ENCODE measurements at places on chromosomes 2 and 18.

- peak; percentile 24 for DNase-seq
These were observed 159.0 kb downstream of the TMX3 start for GRCh38 chr18:68555879-68556301.

DNA sequence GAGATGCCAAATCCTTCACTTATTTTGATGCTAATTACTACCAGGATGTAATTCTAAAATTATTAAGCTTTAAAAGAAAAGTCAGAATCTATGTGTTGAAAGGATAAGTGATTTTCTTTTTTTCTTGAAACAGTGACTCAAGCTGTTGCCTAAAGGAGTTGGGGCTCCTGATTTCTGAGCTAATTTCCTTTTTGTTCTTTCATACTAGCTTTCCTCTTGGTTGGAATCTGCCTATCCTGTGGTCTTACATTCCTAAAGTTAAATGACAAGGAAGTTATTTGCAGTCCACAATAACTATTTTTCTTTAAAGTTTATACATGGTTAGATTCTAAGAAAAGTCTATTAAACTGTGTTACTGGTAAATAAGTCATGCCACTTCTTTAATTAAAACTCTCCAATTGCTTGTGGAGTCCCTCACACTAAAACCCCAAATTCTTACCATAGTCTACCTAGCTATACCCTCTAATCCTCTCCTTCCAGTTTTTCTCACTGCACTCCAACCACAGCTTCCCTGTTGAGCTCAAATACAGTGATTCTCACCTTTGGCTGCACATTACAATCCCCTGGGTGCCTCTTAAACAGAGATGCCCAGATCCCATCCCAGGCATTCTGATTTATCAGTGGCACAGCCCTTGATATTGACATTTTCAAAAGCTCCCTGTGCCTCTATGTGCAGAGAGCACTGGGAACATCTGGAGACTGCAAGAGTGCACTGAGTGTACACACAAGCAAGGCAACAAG is 63.3 kb upstream of the EFEMP1 start:
- no peak for DNase-seq

GRCh38 chr2:241087420-241088268 is 14.4 kb downstream of the MTERF4 start:
- DNase-seq, result no peak

DNA sequence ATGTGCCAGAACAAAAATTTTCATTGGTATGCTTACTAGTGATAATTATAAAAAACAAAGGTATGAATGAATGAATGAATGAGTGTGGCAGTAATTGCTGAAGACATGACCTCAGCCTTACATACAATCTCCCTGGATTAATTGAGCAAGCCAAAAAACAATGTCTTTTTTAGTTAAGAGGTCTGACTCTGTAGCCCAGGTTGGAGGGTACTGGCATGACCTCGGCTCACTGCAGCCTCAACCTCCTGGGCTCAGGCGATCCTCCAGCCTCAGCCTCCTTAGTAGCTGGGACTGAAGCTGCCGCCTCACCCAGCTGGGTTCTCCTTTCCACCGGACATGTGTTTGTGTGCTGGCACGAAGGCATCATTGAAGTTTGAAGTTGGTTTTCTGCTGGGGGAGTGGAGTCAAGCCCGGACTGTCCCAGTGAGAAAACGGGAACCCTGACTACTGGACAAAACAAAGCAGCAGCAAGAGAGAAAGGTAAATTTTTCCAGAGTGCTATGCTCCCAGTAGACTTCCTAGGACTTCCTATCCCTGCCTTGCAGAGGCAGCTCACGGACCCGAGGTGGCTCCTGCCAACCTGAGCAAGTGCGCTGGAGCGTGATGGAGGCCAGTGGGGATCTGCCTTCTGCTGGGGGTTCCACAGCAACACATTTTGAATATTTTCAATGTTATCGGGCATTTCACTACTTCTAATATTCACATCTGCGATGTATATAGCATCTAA is 6.4 kb upstream of the IMP4 start:
- DNase-seq, result no peak

- DNase-seq, result no peak
These were observed 35.3 kb downstream of the LRRFIP1 start for GRCh38 chr2:237662671-237663093.

DNA sequence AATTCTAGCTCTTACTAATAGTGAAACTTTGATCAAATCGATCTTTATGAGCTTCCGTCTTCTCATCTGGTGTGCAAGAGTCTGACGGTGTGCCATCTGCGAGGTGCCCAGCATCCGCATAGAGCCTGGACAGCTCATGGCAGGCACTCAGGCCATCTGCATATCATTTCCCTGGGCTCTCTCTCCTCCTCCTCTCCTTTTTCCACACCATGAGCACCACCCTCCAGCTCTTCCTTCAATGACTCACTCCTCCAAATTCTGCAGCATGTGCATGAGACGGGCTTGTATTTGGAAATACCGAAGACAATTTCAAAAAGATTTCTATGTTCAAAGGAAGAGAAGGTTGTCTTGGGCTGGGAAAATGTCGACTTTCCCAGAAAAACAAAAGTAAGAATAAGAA is 161.1 kb downstream of the CCBE1 start:
- DNase-seq, result peak; percentile 40

- no peak for DNase-seq
These were observed 401.6 kb upstream of the NRP2 start for GRCh38 chr2:205280596-205281236.

- no peak for DNase-seq
These were observed 284.7 kb upstream of the HDAC4 start for GRCh38 chr2:239685556-239685955.

DNA sequence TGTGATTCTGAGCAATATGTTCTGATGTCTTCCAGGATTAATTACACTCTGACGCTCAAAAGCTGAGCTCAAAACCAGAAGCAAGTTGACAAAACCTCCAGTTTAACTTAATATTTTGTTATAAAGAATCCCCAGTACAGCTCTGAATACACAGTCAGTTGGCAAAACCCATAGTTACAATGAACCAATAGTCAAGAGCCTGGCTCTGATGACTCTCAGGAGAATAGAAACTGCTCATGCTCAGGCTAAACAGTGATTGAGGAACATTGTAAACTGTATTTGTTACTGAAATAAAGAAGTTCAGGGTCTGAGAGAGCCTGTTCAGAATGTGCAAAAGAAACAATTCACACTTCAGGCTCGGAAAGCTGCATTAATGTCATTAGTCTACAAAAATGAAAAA is 1565.9 kb downstream of the SUCLG1 start:
- DNase-seq, result no peak

- no peak for DNase-seq
These were observed 70.5 kb upstream of the AFF3 start for GRCh38 chr2:100212850-100213249.

GRCh38 chr18:49519101-49519971 is 32.3 kb upstream of the C18orf32 start:
- DNase-seq, result no peak

GRCh38 chr2:180734382-180734781 is 246.0 kb upstream of the UBE2E3 start:
- no peak for DNase-seq

GRCh38 chr18:53566626-53567025 is 657.8 kb downstream of the MBD2 start:
- DNase-seq, result no peak

GRCh38 chr2:236289766-236290462 is 25.7 kb upstream of the ASB18 start:
- DNase-seq, result no peak

DNA sequence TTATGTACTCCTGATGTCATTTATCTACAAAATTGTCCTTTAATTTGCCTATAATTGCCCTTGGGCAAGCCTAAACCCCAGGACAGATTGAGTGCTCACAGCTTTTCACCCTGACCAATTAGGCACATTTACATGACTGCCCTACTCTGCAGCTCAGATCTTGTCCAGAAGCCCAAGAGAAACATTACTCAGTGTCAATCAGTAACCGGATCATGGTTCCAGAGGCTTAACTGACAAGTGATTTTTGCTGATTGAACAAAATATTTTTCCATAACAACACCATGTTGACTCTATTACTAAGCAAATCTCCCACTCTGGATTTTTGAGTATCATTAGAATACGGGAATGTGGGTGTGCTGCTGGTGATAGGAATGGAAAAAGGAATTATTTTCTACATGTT is 465.4 kb upstream of the TNP1 start:
- DNase-seq, result no peak

- DNase-seq, result no peak
These were observed 50.3 kb upstream of the SMAD7 start for GRCh38 chr18:49001111-49001510.

DNA sequence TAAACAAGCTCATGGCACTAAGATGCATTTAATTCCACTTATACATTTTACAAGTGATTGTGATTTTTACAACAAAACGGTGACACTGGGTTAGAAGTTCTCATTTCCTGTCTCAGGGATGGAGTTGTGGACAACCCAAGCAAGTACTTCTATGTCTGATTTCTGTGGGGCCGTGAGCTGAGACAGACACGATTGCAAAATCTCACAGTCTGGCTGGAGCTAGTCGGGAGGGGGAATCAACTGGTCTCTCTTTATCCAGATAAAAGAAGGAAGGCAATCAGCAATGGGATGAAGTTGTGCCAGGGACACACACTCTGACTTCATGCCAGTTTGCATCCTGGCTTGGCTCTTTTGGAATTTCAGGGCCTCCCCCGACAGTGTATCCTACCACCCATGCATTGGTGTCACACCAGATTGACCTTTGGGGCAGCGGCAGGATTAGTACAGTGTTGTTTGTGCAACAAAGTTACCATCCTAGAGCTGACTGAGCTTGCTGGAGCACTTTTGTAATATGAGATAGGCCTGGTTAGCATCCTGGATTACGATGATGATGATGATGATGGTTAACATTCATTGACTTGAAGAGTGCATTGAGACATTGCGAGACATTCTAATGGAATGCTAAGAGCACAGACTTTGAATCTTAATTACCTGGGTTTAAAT is 98.8 kb downstream of the CTAGE1 start:
- no peak for DNase-seq

Data from HFFc6 (cell line).